ENCODE measurements at places on chromosomes 7 and 10.

- no peak for DNase-seq
Observed at GRCh38 chr7:71482284-71482683, 350.3 kb downstream of the GALNT17 start.

DNA sequence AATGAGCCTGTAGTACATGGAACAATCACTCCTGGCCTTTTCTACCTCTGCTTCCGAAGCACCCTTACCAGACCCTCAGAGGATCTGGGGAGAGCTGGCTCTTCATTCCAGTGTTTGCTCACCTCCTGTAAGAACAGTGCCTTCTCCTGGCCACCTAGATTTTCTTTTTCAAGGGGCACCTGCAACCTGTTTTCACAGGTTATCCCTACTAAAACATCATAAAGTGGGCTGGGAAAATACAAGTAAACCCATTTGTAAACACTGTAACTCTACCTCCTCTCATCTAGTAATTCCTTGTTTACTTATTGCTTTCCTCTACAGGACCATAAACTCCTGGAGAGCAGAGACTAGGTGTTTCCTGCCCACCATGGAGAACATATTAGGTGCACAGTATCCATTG lies 1.1 kb downstream of the PIK3AP1 start:
- no peak for DNase-seq

- no peak for DNase-seq
Observed at GRCh38 chr7:16803881-16804673, 722 bp downstream of the AGR2 start.

DNA sequence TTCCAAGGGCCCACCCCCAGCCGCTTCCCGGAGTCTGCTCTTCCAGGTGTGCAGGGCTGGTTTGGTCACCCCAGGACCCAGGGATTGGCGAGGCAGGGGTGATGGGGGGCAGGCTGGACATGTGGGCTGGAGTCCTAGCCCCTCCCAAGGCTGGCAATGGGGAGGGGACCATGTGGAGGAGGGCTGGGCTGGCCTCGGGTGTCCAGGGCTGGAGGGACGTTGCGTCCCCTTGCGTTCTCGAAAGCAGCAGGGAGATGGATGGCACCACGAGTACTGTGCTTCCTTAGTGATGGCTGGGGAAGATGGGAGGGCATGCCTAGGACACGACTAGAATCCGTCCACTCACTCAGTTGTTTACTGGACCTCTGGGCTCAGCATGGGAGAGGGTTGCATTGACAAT lies 532.5 kb upstream of the FOXK1 start:
- DNase-seq, result no peak

GRCh38 chr10:98572594-98572993 lies 125.9 kb upstream of the HPS1 start:
- no peak for DNase-seq

DNA sequence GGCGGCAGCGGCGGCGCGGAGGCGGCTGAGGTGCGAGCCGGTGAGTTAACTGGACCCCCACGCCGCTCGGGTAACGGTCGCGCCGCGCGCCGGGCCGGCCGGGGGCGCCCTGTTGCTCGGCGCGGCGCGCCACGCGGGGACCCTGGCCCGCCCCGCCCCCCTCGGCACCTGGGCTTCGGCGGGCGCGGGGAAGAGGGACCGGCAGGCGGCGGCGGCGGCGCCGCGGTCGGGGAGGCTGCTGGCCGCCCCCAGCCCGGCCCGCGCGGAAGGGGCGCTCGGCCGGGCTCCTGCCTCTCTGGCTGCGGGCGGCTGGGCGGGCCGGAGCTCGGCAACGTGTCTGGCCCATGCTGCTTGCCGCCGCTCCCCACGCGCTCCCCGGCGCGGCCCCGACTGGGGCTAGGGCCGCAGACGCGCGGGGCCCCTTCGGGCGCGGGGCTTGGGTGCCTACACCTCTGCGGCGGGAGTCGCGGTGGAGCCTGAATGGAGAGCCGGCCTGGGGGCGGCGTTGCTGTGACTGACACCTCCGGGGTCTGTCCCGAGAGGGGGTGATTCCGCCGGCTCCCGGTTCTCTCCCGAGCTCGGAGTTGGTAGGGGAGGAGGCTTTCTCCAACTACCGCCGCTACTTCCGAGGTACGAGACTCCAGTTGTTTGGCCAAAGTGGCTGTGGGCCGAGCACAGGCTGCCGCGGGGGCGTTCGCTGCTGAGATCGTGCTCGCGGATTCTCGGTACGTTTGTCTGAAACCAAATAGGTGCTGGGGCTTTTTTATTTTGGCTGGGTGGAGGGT lies 494 bp downstream of the PALS2 start:
- peak; percentile 24 for DNase-seq
